ENCODE measurements at places on chromosomes 4 and X. TPM values are rescaled to one million over a fixed set of nuclear protein-coding genes. Genes with fewer than 3 reads are reported as not detected.

DNA sequence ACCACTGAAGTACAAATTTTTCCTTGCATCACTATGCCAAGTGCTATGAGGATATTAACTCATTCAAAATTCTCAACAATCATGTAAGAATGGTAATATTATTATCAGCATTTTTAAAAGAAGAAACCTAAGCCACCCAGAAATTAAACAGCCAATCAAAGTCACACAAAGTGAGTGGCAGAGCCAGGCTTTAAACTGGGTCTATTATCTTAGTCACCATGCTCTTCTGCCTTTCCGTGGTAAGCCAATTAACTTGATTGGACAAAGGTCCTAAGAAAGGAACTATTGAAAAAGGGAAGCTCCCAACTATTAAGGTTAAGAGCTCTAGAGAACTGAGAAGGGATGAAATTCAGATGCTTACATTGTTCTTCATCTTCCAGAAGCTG, 111.5 kb downstream of the ASB9 start:
- no peak for DNase-seq

DNA sequence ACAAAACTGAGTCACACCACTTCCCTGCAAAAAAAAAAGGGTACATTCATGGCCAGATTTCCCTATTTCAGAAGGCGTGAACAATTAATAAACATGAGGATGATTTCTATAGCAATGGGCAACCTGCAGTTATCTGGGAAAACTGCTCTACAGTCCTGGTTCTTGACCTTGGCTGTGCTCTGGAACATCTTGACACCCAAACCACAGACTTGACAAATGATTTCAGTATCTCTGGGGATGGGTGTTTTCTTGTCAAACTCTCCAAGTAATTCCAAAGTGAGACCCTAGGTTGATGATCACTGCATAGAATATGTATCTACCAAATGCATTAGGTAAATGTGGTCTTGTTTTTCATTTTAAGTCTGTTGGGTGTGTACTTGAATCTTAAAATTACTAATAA, 2.0 kb downstream of the DAPP1 start:
- no peak for DNase-seq

- DNase-seq, result no peak
Measured at GRCh38 chr4:38386654-38387188, 277.3 kb upstream of the KLF3 start.

DNA sequence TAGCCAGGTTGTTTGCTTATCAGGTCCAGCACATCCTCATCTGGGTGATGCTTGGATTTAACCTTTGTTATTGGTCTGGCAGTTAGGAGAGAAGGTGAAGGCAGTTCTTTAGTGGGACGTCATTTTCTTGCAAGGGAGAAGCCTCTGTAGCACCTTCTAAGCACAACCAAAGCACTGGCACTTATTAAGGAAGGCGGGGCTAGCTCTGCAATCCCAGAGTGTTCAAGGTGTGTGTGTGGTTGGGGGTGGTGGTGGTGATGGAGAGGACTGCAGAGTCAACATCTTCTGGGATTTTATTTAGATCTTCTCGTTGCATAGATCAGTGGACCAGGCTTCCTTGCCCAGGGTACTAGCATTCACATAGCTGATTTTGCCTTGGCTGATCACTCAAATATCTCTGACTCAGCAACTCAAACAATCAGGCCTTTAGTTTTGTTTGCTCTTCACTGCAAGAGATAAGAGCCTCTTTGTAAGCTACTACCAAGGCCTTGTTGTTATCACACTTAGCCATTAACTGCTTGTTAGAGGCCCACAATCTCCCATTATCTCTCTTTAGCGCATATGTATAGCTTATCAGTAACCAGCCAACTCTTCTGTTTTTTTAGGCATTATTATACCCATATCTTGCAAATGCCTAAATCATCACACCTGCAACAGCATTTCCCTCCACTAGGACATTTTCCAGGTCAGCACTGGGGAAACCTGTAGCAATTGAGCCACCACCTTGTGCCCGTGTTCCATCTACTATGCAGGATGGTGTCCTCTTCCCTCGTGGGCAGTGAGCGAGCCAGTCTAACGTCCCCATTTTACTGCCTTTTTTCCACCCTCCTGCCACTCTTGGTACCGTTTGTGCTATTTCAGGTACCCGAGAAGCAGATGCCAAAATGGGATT, 36.5 kb upstream of the LINC00632 start:
- DNase-seq, result no peak

The CYLC1 gene
- not detected for total RNA-seq

Data from mammary epithelial cell (primary cell).